ENCODE measurements at places on chromosomes 16 and 17.

- DNase-seq: no peak
These were observed 113.8 kb downstream of the ABCC12 start for GRCh38 chr16:48041981-48042421.

- DNase-seq: no peak
These were observed 1389.6 kb downstream of the CDH8 start for GRCh38 chr16:60646631-60647030.

GRCh38 chr17:64063766-64064224, 43.4 kb upstream of the ICAM2 start:
- no peak for DNase-seq

GRCh38 chr17:13698832-13699231, 97.1 kb upstream of the HS3ST3A1 start:
- no peak for DNase-seq

DNA sequence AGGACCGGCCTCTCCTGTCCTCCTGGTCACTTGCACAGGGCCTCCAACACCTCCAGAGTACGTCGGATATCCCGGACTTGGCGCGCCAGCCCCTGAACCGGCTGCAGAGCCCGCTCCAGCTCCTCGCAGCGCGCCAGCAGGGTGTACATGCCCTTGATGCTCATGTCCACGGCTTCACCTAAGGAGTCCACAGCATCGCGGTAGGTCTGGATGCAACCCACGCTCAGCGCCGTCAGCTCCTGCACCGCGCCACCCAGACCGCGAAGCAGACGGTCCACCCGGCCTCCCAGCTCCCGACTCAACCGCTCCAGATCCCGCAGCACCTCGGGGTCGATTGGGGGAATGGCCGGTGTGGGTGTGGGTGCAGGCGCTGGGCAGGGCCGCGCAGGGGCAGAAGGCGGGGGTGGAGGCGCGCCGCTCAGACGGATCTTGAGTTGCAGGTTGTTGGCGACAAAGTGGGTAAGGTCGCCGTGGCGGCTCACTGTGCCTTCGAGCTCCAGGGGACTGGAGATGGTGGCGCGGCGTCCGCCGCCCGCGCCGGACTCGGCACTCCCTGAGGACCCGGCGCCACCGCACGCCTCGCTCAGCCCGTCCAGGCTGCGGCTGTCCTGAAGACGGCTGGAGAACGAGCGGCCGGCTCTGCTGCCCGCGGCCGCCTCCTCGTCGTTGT, 804 bp downstream of the BORCS6 start:
- DNase-seq: no peak

DNA sequence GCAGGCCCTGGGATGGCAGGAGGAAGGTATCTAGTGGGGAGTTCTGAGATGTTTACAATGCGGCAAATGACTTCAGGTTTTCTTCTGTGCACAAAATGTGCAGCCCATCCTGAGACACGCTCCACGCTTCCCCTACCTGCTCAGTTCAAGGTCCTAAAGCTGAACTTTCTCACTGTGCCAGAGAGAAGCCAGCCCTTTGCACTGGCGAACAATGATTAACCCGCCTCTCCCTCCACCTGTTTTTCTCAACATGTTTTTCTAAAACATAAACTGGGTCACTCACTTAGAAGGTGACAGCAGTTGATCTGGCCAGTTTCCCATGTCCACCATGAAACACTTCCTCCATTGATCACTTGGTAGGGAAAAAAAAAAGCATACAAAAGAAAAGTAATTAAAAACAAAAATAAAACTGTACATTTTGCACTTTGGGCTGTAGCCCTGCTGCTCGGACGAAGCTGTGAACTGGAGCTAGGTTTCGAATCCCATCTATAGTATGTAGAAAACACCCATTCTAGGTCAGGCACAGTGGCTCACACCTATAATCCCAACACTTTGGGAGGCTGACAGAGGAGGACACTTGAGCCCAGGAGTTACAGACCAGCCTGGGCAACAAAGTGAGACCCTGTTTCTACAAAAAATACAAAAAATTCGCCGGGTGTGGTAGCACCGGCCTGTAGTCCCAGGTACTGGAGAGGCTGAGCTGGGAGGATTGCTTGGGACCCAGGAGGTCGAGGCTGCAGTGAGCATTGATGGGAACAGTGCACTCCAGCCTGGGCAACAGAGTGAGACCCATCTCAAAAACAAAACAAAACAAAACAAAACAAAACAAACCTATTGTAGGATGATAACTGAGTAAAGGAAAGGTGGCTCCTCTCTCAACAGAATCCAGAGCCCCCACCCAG, 6.1 kb upstream of the G6PC1 start:
- DNase-seq: no peak

DNA sequence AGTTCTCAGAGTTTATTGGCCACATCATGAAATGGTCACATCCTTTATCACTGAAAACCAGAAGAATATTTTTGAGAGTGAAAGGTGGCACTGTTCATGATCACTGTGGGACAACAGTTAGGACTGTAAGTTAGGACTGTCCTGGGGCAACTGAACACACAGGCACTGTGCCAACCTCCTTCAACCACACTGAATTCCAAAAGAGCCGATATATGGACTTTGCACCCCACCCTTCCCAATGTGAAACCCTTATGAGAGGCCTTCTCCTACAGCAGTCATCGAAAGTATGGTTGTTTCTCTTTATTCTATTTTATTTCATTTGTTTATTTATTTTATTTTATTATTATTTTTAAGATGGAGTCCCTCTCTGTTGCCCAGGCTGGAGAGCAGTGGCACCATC, 353.5 kb downstream of the TOX3 start:
- DNase-seq: no peak

DNA sequence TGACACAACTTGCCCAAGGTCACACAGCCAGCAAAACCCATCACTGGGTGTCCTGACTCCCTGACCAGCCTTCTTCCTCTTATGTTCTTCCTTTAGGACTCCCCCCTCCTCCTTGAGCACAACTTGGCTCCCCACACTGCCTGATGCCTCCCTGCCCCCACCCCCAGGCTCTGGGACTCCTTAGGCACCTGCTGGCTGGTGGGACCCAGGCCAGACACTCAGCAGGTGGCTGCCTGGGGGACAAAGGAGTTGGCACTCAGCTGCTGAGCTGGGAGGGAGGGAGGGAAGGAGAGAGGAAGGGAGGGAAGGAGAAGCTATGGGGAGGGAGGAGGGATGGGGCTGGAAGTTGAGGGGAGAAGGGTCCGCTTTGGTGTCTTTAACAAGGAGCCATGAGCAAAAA, 8.0 kb downstream of the SEZ6 start:
- no peak for DNase-seq

DNA sequence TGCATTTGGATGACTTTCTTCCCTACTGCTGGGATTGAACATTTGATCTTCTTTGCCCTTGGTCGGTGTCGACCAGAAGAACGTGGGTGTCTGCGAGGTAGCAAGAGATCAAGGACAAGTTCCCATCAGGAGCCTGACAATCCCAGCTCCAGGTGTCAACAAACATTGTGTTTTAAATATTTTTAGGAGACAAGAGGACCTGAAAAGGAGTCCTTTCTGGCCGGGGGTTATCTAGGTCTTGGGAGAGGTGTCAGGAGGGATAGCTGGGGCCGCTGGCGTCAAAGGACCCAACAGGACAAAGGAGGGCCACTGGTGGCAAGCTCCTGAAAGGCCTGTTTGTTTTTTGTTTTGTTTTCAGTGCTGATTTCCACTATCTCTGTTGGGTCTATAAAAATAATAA, 308.4 kb upstream of the ERCC4 start:
- no peak for DNase-seq

GRCh38 chr17:13995856-13996271, 73.4 kb upstream of the COX10 start:
- DNase-seq: peak; percentile 35

DNA sequence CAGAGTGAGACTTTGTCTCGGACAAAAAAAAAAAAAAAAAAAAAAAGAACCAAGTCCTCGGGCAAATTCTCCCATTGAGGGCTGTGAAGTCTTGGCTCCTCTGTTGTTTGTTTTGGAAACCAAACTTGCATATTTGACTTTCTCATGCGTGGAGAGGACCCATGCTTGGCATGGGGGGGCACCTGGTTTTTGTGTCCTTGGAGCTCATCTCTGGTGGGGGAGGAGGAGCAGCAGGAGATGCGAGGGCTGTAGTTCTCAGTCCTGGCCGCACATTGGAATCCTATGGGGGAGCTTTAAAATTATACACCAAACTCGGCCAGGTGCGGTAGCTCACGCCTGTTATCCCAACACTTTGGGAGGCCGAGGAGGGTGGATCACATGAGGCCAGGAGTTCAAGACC, 74.5 kb downstream of the ABCC6 start:
- no peak for DNase-seq

DNA sequence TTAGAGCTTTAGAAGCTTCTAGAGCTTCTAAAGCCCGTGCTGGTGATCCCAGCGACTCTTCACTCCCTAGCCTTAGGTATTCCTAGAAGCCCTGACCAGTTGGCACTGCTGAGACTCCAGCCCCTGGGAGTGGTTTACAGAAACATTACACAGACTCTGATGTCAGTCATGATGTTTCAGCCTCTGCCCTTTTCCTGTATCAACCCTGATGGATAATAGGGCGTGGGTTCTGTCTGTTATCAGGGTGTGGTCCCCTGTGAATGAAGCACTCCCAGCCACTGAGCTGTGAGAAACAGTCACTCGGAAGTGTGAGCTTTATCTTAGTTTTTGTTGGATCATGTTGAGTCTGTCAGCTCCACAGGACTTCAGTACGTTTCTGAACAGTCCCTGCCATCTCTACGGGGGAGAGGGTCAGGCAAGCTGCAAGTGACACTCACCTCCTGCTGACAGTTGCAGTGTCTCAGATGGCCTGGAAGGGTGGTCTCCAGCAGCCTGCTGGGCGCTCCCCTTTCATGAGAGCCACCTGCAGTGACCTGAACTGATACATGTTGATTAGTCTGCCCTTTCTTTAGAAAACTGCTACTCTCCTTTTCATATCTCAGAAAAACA, 12.8 kb downstream of the GOSR2 start:
- DNase-seq: no peak

GRCh38 chr17:47902039-47902744, 6.2 kb downstream of the SP2 start:
- no peak for DNase-seq

DNA sequence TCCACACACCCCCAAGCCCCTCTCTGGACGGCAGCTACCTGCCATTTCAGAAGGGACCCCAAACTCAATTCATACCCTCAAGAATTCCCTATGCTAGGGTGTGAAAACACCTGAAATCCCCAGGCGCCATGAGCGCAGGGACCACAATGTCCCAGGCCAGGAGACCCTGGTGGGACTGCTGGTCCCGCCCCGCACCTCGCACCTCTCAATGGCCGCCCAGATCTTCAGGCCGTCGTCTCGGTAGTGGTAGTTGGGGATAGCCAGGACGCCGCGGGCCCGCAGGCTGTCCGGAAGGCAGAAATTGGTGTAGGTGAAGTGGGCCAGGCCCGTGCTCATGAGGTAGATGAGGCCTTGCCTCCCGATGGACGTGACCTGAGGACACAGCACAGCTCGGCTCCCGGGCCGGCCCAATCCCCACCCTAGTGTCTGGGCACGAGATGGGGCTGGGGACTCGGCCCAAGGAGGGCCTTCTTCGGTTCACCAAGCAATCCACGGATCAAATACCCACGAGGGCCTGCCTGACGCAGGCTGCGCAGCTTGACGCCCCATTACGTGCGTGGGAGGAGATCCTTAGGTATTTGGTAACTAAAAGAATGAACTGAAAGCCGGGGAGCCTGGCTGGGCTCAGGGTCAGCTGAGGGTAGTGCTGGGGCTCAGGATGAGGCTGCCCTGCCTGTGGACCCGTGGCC, 9.2 kb downstream of the ALOXE3 start:
- DNase-seq: no peak

GRCh38 chr16:1655909-1656807, 21.9 kb upstream of the JPT2 start:
- DNase-seq: no peak

GRCh38 chr17:22517716-22518115, 825.4 kb downstream of the KCNJ18 start:
- no peak for DNase-seq

DNA sequence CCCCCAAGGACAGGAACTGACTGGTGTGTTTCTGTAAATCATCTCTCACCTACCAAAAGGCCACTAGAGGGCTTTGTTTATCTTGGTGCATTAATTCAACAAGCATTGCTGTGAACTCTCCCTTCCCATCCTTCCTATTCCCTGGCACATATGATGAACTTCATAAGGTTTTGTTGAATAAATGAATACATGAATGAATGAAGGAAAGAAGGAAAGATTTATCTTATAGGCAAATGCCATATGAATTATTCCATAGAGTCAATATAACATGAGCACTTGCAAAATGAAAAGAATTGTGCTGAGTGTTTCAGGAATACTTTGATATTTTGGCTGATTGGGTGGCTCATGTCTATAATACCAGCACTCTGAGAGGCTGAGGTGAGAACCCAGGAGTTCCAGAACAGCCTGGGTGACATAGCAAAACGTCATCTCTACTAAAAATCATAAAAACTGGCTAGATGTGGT, 4.3 kb downstream of the SPDYE4 start:
- DNase-seq: no peak

DNA sequence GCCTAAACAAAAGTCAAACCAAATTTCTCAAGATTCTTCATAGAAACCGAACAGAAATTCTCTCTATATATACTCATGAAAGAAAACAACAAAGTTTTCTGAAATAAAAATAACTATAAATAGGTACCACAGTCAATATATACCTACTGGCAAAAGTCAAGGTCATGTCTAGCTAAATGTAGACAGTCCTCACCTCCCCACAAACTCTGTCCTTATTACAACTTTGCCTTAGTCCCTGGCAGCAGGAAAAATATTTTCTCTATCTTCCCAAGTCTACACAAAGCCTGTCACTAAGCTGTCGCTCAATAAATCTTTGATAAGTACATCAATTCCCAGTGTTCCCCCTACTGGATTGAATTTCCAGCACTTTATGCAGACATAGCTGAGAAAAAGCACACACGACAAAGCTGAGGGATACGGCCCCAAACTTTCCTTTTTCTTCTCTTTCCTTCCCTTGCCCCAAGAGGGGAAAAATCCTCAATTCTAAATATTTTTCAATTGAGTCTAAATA, 2.7 kb downstream of the CFAP20 start:
- DNase-seq: no peak

- DNase-seq: no peak
These were observed 70.2 kb downstream of the PARN start for GRCh38 chr16:14559809-14560241.

DNA sequence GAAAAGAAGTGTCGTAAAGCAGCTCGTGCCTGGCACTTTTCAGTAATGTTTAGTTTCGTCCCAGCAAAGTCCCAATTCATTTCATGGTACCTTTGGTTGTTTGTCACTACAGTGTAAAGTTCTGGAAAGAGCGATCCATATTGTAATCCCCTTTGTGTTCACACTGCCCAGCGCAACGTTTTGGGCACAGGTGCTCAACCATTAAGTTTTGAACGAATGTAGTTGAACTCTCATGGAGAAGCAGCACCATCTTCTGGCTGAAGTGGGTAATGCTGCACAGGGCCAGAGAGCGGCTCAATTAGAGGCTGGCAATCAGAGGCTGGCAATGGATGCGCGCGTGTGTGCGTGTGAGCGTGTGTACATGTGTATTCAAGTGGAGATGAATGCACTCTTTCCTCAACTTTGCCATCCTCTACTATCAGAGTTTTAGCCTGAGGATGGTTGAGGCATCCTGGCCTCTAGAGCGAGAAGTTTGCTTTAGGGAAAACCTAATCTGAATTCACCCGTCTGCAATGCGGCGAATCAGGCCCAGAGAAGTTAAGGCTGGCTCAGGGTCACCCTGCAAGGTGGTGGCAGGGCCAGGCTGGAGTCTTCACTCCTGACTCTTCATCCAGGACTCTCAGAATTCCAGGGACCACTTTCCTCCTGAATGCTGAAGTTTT, 29.9 kb downstream of the DYNLL2 start:
- peak; percentile 18 for DNase-seq

- DNase-seq: no peak
These were observed 2.1 kb upstream of the RAC3 start for GRCh38 chr17:82029391-82029790.

- no peak for DNase-seq
These were observed 66.9 kb downstream of the CHD9 start for GRCh38 chr16:53121661-53122060.

- no peak for DNase-seq
These were observed 41.5 kb upstream of the RPH3AL start for GRCh38 chr17:393806-394717.

All from fibroblast of skin of left biceps (primary cell).